Stimulated activated CD4-positive, alpha-beta T cell treated with anti-CD3 and anti-CD28 coated beads, Interleukin-1b, Interleukin-23, amount 100 ng/mL, for 4 hours (primary cell): ENCODE measurements at places on chromosomes 16 and 17.

GRCh38 chr16:17225541-17225940 lies 245.2 kb downstream of the XYLT1 start:
- no peak for DNase-seq

GRCh38 chr17:48679385-48680096 lies 42.8 kb downstream of the PRAC1 start:
- no peak for DNase-seq

DNA sequence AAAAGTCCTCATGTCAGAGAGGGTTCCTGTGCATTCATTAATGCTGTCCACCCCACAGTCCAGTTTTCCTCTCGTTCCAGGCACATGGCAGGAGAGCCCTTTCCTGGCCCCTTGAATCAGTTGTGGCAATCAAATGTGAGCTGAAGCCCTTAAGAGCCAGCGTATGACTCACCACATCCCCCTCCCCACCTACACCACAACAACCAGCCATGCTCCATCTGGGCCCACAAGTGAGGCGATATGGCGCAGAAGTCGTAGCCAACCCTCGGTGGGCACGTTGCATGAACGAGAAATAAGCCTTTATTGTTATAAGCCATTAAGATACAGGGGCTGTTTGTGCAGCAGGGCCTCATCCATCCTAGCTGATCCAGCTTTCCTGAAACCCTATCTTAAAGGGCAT lies 28.2 kb downstream of the GRIN2A start:
- DNase-seq = no peak

DNA sequence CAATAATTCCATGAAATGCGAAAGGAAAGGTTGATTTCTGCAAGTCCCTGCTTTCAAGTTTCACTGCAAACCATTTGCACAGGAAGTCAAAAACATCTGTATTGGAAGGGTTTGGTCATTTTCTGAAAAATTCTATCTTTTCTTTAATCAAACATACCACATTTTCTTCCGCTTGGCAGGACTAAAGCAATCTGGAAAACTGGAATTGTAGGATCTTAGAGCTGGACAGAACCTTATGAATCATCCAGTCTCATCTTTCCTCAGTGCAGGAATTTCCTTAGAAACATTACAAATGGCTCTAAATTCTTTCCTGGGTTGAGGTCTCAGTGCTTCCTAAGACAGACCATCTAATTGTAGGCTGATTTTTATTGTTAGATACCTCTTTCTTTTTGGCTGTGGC lies 111.5 kb upstream of the ELAC2 start:
- no peak for DNase-seq

DNA sequence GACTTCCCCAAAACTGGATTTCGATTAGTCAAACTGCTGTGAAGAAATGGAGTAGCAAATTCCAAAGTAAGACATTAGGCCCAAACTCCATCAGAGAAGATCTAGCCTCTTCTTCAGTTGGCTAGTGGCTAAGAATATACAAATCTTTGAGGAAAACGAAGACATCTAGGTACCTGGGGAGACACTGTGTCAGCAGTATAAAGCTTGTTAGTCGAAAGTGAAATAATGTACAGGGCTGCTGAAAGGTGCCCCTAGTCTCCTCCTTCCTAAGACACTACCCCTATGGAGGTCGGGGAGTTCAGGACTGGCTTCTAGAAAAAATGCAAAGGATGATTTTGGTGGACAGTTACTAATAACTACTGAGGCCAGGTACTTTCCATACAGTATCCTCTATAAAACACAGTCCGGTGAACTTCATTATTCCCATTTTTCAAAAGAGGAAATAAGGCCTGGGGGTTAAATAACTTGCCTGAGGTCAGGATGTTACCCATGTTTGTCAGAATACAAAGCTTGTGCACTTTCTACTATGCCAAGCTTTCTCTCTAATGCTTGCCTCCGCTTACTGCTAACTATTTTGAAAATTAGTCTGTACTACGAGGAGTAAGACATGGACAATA lies 15.0 kb downstream of the DNAJC7 start:
- DNase-seq = no peak

- DNase-seq = peak; percentile 7
Measured at GRCh38 chr16:21101631-21102420, 48.8 kb downstream of the DNAH3 start.

- DNase-seq = no peak
Measured at GRCh38 chr17:63497708-63498483, 21.0 kb downstream of the ACE start.

DNA sequence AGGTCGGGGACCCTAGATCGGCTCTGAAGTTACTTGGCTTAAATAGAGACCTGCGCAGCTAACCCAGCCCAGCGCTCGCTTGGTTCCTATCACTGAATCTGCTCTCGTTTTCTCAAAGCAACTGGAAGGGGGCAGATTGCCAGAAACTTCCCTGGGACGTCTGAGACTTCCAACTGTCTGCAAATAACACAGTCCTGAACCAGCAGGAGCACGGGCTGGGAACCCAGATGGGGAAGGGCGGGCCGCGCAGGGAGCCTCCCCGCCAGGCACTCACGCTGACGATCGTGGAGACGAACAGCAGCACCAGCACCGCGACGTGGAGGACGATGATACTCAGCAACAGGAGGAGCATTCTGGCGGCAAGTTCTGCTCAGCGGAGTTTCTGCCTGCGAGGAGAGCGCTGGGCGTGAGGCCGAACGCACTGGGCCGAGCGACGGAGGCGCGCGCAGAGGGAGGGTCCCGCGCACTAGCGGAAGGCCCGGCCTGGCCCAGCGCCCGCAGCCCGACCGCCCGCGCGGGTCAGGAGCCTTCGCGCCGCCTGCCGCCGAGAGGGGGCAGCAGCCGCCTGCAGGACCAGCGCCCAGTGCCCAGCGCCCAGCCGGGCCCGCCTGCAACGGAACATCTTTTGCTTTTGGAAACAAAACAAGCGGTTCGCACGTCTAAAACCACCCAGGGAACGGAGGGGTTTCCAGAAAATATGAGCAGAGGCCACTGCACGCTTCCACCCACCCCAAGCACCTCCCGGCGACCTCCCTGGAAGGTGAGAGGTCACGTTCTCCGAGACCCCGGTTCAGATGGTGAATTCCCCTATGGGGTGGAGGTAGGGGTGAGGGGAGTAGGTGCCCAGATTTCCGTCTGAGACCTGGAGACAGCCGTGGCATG lies 4.5 kb downstream of the PMP22 start:
- DNase-seq = peak; percentile 5

DNA sequence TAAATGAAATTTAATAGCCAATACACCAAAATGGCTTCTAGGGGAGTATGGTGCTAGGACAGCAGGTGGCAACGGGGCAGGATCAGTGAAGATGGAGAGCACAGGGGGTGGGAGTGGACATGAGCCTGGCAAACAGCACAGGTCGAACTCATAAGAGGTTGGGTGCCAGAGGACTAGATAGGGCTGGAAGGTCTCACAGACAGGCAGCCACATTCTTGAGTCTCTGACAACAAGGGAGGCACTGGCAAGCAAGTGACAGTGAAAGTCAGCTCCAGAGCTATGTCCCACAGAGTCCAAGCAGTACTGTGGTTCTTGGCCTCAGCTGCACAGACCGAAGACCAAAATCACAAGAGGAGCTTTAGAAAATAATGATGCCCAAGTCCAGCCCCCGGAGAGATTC lies 61.2 kb downstream of the USP31 start:
- no peak for DNase-seq

DNA sequence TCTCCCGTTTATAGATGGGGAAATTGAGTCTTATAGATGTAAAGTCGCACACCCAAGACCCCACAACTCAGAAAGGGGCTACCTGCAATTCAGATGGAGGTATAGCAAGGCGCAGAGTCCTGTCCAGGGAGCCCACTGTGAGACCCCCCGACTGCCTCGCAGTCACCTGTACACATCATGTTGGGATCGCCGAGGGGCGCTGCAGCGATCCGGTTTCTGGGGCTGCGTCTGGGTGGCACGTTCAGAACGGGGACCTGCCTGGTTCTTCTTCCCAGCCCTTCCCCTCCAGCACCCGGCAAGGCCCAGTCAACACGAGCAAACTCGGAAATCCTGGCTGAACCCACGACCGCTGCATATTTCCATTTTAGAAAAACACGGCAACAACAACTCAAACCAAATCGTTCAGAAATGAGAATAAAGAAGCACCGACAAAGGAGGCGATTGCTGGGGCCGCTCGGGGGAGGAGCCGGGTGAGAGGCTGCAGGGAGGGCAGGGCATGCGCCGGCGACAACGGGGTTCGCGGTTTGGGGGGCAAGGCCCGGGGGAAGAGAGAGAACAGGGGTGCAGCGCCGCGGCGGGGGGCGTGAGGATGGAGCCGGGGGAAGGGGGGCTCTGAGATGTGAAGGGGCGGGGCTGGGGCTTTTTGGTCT lies 643 bp downstream of the HSDL1 start:
- peak; percentile 15 for DNase-seq

DNA sequence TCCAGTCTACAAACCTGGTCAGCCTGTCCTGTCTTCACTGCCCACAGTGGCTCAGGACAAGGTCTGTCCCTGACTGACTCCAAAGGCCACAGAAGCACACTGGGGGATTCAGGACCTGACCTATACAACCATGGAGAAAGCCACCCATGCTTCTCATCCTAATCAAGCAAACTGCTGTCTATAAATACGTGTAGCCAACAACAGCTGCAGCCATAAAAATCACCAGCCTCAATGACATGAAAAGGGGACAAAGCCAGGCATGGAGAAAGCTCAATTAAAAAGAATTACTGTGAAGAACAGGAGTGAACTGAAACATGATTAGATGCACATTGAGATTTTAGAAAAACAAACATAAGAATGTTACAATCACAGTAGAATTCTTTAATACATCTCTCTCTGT lies 170.1 kb downstream of the CDK5R1 start:
- no peak for DNase-seq

- no peak for DNase-seq
Measured at GRCh38 chr17:59848778-59849177, 44.0 kb downstream of the TUBD1 start.

- DNase-seq = no peak
Measured at GRCh38 chr16:87792205-87792565, 26.4 kb upstream of the KLHDC4 start.

DNA sequence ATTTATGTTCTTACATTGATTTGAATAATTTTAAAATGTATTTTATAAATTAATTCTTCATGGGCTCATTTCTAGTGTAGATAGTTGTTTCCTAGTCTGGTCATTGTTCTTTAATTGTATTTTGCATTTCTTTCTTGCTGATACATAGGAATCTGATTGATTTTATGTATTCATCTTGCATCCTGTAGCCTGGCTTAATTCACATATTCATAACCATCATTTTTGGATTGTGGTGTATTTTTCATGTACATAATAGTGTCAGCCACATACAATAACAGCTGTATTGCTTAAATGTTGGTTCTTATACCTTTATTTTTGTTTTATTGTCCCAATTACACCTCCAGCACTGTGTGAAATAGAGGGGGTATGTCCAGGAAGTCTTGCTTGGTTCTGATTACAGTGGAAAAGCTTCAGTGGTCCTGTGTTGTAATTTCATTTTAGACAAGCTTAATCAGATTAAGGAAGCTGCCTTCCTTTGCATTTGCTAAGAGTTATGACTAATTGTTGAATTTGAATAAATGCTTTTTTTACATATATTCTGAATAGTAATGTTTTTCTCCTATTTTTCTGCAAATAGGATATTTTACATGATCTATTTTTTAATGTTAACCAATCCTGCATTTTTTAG lies 103.7 kb downstream of the USP22 start:
- DNase-seq = no peak

DNA sequence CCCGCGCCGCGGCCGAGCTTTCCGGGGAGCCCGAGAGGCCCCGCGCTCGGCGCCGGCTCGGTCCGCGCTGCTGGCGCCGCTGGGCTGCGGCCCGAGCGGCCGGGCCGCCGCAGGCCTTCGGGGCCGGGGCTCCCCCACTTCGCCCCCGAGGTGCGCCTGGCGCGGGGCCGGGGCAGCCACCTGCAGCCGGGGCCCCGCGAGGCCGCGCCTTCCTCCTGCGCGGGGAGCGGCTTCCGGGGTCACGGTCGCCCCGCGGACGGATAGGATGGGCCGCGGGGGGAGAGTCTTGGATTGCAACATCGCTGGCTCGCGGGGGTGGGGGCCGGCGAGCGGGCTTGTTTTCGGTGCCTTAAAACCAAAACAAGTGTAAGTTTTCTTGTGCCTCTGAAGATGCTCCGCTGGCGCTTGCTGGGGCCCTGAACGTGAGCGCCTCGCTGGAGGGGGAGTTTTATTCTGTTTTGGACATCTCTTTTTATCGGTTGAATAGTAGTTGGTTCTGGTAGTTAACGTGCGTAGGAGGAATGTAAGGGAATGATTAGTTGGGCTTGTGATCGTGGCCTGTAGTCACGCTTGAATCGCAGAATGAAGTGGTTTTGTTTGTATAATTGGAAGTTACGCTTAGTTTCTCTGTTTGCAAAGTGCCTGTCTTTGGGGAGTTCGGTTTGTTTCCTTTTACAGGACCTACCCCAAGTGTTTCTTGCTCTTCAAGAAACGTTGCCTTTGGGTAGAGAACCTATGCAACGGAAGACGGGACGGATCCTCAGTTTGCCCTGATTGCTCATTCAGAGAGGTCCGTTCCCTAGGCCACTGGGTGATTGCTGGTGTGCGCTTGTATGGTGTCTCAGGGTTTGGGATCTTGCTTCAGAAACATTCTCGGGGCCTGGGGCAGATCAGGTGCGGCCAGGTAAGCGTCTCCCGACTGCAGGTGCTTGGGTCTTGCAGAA lies 724 bp downstream of the UBE2I start:
- DNase-seq = no peak

DNA sequence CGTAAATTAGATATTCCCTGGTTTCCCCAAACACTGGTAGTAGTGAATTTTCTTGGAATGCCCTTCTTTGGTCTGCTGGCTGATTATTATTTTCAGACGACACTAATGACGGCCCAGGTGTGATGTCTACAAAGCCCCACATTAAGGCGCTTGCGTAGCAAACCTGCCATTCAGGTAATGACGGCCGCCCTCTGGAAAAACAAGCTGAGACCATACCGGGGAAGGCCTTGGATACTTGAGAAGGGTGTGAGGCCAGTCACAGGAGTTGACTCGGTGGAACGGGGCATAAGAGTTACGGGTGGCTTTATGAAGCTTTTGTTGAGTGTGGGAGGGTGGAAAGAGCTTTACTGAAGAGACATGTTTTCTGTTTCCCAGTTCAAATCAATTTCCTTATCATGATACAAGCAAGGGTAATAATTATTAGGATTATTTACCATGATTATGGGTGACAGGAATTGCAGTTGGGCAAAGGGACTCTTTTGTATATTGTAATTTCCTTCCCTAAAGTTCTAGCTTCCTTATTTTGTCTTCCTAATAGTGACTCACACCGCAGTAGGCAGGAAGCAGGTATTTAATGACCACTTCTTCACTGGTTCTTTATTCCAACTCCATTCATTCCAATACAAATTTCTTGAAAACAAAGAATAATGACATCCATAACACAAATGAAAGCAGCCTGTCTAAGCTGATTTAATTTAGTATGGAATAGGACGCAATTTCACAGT lies 24.8 kb downstream of the KRT23 start:
- no peak for DNase-seq

DNA sequence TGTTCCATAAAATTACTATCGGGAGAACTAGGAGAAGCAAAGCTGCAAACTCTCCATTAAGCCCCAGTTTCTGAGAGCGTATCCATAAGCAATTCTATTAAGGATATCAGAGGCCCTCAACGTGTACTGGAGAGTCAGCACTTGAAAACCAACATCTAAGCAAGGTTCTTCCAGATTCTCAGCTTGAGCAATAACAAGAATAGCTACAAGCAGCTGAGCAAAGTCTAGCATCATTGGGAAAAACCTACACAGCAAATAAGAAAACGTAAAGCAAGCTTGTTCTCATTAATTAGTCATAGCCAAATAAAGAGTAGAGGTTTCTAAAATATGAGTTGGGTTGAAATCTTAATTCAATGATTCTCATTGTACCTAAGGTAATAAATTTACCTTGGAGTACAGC lies 26.9 kb upstream of the COX10 start:
- no peak for DNase-seq

GRCh38 chr16:25106567-25107465 lies 4.7 kb upstream of the LCMT1 start:
- DNase-seq = peak; percentile 67

GRCh38 chr16:86026171-86026910 lies 127.4 kb downstream of the IRF8 start:
- DNase-seq = no peak
